ENCODE measurements at places on chromosomes 2 and 18.

DNA sequence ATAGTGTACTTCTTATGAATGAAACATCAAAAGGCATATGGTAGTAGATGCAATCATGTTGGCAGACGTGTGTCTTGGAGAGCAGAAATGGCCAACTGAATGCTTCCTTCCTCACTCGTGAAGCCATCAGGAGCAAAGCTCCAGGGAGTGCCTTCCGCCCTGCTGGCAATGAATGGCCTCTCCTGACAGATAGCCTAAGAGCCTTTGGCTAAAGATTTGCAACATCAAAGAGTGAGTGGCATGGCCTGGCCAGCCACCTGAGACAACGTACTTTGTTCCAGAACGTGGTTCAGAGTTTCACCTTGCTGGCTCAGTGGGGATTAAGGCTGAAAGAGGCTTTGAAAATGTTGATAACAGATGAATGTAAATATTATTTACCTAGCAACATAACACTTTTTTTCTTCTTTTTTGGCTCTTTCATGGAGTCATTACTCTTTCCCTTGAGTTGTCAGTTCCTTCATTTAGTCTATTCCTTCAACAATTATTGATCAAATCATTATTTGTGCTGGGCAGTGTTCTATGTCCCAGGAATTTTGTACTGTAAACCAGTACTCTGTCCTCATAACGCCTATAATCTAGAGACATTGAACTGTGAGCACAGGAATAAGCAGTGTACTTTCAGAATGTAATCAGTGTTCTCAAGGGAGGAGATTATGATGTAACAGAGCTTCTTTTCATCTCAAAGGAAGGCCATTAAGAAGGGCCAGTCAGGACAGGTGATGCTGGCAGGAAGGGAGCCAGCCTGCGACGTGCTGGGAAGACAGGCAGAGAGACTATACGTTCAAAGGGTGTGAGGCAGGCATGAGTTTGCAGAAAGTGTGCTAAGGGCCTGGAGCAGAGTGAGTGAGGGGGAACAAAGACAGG, 59.4 kb upstream of the SH3RF3 start:
- DNase-seq = no peak

- no peak for DNase-seq
These were observed at the start of gene C1QL2 for GRCh38 chr2:119158563-119159347. Gene C1QL2, minus strand, starts transcription at chr2:119158751. Its CDS starts 482 bp downstream, at chr2:119158269.

DNA sequence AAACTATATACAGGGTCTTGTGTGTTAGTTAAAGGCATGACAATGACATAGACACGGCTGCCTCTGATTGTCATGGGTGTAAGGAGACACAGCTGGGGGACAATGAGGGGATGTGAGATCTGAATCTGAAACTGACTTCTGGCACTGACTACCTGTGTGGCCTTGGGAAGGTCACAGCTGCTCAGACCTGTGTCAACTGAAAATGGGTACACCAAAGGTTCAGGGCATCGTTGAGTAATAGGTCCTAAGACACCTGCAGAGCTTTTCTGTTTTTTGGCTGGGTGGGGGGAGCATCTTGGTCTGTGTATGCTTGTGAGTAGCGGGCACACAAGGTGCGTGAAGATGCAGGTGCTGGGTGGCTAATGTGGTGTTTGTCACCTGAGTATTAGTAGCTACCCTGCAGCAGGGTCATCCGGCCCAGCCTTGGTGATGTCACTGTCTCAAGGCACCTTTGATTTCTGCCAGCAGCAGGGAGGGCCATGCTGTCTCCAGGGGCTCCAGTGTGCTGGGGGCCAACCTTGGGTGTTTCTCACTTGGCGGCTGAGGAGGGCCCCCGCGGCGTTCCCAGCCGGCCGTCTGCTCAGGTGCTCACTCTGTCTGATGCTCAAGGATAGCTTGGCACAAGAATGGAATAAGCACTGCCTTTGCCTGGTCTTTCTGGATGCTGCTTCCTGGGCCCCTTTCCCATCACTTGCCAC, 53.1 kb upstream of the HS6ST1 start:
- DNase-seq = no peak

GRCh38 chr2:84209941-84210340, 249.1 kb downstream of the SUCLG1 start:
- DNase-seq = no peak

DNA sequence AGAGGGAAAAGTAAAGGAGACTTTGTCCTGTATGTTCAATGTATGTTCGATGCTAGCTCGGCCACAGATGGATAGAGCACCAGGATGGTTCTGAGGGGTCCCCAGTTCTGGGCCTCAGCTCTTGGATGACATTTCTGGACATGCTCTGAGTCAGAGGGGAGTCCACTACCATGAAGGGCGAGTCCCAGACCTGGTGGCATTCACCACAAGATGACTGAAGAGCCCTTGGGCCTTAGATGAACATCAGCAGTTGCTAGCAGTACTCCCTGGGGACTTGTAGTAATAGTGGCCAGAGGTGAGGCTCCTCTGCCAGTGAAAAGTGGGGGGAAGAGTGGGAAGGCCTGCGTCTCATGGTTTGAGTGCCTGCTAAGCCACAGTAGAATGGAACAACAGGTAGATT, 109.5 kb downstream of the GRB14 start:
- DNase-seq = no peak

DNA sequence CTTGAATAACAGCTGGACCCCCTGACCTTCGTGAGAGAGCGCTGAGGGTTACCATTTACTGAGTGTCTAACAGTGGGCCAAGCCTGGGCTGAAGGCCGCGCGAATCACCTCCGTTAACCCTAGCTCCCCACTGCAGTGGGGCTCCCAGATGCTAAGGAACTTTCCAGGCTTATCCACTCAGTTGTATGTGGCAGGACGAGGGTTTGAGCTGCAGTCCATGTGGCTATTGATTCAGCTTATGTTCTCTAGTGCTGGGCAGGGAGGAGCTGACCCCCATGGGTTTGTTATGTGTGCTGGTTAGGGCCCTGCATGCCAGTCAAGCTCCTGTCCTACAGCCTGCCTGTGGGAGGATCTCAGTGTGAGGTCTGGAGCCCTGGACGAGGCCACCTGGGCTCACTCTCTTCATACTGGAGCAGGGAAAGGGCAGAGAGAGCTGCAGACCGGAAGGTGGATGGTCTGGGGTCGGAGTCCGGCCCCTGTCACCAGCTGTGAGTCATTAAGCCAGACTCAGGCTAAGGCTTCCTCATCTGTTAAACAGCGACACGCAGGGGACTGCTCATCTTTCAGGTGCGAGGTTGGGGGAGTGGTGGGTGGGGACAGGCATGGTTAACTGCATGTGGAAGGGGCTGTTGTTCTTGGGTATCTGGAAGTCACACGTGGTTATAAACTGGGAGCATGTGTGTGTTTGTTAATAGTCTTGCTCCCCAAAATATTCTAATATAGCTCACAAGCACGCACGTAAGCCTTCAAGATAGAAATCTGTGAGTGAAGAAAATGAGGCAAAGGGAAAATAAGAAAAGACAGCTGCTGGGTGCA, 6.6 kb downstream of the PSD4 start:
- DNase-seq = no peak

DNA sequence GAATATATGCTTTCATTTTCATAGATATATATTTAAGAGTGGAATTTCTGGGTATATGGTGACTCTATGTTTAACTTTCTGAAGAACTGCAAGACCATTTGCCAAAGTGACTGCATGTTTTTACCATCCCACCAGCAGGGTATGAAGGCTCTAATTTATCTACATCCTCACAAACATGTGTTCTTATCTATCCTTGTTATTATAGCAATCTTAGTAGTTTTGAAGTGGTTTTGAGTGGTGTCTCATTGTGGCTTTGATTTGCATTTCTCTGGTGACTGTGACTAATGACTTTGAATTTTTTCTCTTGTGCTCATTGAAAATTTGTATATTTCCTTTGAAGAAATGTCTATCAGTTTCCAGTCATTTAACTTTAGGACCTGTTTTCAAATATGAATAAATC, 310.2 kb upstream of the NRP2 start:
- no peak for DNase-seq

GRCh38 chr2:12169721-12170120, 423.3 kb downstream of the LPIN1 start:
- peak; percentile 31 for DNase-seq

DNA sequence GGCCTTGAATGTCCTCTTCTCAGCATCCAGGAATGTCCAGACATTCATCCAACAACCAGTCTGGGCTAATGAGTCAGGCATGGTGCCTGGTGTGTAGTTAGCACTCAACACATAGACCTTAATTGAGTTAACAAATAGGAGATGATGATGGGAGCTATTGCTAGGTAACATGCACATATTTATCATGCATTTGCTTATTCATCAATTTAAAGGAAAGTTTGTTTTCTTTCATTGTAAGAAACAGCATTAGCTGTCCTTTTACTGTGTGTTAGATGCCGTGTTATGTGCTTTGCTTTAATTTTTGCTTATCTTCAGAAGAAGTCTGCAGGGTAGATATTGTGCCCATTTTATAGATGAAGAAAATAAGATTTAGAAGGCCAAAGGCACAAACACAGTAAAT, 43.2 kb downstream of the TSN start:
- DNase-seq = no peak

DNA sequence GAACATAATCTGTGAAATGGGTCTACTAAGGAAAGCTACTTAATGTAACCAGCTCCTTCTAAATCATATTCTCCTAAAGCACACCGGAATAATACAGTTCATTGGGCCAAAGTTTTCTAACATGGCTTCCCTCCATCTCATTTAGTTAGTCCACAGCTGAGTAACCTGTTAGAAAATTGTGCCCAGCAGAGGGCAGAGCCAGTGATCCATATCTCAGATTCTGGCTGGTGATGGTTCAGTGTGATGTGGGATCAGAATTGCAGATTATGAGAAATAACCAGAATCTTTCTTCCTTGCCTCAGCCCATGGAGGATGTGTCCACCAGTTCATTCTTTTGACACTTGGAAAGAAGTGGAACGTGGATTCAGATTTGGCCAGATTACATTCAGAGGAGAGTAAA, 9.4 kb upstream of the CTLA4 start:
- no peak for DNase-seq

- DNase-seq = no peak
These were observed 8.0 kb downstream of the UGT1A1 start for GRCh38 chr2:233768076-233768475.

- DNase-seq = peak; percentile 66
These were observed 2.1 kb downstream of the MLPH start for GRCh38 chr2:237488901-237489860.

- DNase-seq = no peak
These were observed 83.8 kb downstream of the LONRF2 start for GRCh38 chr2:100238471-100238870.

DNA sequence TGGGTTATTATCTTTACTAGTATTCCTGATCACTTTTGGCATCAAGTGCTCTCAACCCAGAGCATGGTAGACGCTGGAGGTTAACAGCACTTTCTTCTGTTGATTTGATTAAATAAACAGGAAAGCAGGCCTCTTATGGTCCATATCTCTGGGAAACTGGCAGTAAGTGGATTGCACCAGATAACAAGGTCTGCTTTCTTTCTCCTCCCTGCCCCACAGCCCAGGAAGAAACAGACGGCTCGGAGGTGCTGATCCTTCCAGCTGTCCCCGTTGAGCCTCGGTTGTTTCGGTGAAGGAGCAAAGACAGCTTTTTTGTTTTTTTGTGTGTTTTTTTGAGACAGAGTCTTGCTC, 100.8 kb upstream of the KCTD1 start:
- no peak for DNase-seq

DNA sequence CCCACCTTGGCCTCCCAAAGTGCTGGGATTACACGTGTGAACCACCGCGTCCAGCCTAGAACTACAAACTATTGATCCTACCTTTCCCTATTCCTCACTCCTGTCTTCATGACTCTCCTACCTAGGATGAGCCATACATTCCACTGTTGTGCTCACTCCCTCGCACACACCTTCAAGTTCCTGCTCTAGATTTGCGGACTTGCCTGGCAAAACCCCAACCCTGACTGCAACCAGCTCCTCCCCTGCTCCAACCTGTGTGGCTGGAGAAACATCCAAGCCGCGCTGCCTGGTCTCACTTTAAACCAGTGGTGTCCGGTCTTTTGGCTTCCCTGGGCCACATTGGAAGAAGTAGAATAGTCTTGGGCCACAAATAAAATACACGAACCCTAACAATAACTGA, 5.0 kb upstream of the DNPEP start:
- DNase-seq = no peak

DNA sequence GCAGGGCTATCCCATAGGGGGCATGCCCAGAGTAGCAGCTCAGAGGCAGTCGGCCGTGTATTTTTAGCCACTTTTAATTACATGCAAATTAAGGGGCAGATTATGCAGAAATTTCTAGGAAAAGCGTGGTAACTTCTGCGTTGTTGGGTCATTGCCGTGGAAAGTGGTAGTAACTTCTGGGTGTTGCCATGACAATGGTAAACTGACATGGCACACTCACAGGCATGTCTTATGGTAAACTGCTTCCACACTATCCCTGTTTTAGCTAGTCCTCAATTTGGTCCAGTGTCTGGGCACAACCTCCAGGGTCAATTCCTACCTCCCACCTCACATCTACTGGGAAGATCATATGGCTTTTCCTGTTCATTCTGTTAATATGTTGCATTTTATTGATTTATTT, 428.9 kb upstream of the FANCL start:
- no peak for DNase-seq

GRCh38 chr2:1683297-1683696, 61.0 kb downstream of the PXDN start:
- DNase-seq = no peak

DNA sequence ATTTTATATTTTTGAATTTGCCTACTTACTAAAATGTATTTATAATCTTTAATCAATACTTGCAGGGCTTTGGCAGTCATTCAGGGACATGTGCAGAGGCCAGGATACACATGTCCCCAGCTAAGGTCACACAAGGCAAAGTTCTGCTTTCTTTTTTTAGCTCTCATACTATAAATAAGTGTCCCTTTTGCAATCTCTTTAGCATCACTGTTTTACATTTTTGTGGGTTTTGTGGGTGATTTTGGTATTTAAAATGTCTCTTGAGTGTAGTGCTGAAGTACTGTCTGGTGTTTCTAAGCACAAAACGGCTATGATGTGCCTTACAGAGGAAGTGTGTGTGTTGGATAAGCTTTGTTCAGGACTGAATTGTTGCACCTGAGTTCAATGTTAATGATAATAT, 309.0 kb upstream of the GULP1 start:
- peak; percentile 68 for DNase-seq

DNA sequence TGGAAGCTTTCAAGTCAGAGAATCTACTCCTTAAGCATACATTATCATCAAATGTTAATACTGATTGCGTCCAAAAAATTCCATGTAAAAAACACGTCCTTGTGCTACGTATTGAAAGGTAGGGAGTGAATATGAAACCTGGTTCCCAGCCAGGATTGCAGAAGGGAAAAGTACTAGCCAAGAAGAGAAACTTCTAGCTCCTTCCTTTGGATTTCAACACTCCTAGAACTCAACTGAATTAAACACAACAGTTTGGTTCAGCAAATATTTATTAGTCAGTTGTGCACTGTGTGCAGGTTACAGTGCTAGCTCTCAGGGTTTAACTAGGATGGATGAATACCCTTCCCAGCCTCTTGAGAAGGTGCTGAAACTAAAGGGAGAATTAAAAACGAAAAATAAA, 33.9 kb upstream of the FHL2 start:
- no peak for DNase-seq

- DNase-seq = no peak
These were observed 79.2 kb upstream of the EPC2 start for GRCh38 chr2:148565272-148565894.

GRCh38 chr2:212766921-212767320, 228.3 kb upstream of the ERBB4 start:
- DNase-seq = no peak

GRCh38 chr2:168529054-168529833, 73.2 kb downstream of the CERS6 start:
- DNase-seq = no peak
